ENCODE measurements at places on chromosomes 5 and 9.

DNA sequence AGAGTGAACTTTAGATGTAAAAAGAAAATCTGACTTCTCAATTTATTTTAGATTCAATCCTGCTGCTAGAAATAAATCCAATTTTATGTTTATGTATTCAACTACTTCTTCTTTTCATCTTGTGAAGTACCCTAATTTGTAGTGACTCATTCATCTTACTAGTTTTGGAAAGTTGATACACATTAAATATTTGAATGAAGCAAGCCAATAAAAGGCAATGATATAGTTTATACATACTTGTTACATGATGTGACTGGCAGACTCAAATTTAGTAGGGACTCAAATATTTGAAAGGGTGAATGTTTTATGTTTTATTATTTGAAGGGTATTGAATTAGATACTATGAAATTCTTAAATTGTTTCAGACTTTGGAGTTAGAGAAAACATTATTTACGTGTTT lies 34.7 kb downstream of the CSNK1G3 start:
- no peak for DNase-seq

- no peak for DNase-seq
These were observed 187.5 kb upstream of the HMHB1 start for GRCh38 chr5:143624465-143624864.

DNA sequence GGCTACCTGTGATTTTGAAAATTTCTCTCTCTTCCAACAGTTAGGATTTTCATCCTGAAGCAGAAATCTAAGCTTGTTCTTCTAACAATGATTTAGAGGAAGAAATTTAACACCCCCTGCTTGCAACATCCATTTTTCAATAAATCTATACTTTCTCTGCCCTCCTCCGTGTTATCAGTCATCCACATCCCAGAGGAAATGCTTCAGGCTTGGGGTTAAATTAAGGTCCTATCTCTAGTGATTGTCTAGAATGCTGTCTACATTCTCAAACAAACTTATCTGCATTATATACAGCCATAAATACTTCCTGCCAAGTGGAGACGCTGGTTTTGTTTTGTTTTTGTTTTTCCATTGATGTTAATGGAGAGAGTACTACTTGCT lies 371.0 kb downstream of the CSNK1G3 start:
- no peak for DNase-seq

DNA sequence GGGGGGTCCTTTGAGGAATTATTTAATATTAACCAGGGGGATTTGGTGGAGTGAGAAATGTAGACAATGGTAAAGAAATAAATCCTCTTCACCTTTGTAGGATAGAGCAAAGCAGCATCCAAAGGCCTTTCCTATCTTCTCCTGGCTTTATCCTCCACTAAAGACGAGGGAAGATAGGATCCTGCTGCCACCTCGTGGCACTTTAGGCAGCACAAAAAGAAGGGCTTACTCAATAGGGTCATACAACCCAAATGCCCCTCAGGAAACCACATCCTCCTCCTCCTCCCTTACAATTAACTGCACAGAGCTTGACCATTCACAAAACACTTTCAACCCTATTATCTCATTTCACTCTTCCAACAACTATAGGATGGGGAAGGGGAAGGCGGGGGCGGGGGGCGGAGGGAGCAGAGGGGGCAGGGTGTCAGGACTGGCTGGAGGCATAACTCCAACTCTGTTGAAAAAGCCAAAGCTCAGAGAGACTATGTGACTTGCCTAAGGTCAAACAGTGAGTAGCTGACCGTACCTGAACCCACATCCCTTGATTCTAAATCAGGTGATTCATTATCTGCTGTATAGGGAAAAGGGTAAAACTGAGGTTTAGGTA lies 45.4 kb upstream of the MYOT start:
- DNase-seq = no peak

DNA sequence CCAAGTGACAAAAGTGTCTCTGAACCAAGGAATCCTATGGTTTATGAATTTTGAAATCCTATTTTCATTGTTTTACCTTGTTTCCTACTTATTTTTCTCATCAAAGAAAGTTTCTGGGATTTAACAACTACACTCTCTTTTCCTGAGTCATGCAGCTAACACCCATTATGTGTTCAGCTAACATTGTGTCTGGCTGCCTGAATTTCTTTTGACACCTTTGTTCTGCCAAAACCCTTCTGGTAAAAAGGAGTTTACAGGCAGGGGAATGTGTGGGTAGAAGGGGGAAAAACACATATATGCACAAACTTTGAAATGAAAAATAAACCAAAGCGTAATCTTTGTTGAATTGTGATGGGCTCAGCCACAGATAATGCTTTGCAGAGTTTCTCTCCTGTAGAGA lies 146.2 kb downstream of the COX7C start:
- DNase-seq = no peak

DNA sequence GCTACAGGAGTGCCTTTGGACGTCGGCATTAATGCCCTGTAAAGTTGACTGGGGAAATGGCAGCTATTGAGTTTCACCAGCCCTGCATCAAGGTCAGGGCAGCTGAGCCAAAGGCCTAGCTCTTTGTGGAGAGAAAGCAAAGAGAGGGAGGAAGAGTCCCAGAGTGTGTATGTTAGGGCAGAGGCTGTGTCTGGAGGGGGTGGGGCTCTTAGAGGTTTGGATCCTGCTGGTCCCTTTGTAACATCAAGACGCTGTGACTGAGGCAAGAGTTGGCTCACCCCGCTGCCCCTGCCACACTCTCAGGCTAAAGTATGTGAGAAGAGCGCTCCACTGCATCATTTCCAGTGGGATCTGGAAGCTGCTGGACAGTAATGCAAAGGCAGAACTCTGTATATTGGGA lies 34.3 kb downstream of the TMOD1 start:
- no peak for DNase-seq

Data from CD4-positive, alpha-beta T cell treated with Interleukin-21 for 1 hour (primary cell).